Retina (tissue), 1 donor: ENCODE measurements at places on chromosomes 7 and 10.

- no peak for DNase-seq
Observed at GRCh38 chr7:112866424-112866823, 76.2 kb upstream of the TMEM168 start.

DNA sequence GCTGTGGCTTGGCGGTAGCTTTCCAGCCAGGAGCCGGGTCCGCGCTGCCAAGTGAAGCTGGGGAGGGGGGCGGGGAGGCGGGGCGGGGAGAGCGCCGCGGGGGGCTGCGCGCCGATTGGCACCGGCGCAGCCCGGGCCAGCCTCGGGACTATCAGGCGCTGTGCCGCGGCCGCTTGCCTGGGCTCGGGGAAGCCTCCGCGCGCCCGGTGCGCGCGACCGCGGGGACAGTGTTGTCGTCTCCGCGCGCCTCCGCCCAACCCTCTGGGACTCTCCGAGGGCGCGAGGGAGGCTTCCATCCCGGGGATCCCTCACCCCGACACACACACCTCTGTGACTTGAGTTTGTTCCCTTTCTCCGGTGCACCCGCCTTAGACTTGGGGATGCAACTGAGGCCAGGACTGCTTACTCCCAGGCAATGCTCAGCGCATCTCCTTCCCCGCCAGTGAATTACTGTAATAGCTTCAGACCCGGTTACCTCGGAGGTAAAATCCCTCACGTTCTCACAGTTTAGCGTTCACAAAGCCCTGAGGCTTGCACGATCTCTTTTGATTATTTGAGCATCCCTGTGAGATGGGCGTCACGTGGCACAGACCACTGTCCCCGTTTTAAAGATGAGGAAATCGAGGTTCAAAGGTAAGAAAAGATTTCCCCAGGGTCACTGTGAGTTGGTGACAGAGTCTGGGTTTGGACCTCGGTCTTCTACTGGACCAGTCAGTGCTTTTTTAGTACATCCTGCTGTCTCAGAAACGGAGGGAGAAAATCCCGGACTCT, at the start of gene NKX1-2:
NKX1-2 (minus strand) TSS at position 24 of the 771 bp plus-strand sequence. CDS start 92 bp downstream, outside the sequence.
- DNase-seq = peak; percentile 72

GRCh38 chr10:101686133-101686925, 8.6 kb downstream of the FBXW4 start:
- no peak for DNase-seq

- peak; percentile 18 for DNase-seq
Observed at GRCh38 chr7:110786328-110786965, 304.5 kb upstream of the LRRN3 start.

DNA sequence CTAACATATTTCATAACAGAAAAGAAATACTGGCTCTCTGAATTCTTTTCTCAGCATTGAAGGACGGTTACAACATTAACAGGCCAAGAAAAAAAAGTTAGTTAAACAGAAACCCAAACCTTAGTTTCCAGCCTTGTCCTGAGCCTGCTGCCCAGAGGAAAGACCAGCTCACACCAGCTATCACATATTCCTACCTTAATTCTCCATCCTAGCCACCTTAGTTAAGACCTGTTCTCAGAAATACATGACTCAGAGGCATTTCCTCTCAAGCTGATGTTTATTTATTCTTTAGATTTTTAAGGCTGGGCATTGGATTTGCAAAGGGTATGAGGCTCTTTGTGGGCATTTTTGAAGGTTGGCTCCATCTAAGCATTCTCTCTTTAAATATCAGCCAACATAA, 34.3 kb upstream of the ADAM12 start:
- no peak for DNase-seq

GRCh38 chr7:31058122-31058521, 6.0 kb downstream of the ADCYAP1R1 start:
- DNase-seq = no peak

DNA sequence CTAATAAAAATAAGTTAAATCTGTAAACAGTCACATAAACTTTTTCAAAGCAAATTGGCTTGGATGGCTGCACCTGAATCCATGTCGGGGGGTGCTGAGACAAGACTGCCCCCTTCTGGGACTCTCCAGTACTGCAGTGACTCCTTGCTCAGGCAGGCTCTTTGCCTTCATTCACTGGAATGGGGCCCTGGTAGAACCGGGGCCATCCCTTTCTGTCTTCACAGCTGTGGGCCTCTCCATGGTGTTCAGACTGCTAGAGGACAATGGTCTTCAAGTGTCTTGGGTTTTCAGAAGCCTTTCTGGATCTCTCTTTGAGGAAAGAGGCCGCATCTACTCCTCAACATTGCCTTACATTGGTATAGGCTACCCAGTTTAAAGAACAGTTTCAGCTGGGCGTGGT, 16.1 kb upstream of the IMPDH1 start:
- peak; percentile 70 for DNase-seq

DNA sequence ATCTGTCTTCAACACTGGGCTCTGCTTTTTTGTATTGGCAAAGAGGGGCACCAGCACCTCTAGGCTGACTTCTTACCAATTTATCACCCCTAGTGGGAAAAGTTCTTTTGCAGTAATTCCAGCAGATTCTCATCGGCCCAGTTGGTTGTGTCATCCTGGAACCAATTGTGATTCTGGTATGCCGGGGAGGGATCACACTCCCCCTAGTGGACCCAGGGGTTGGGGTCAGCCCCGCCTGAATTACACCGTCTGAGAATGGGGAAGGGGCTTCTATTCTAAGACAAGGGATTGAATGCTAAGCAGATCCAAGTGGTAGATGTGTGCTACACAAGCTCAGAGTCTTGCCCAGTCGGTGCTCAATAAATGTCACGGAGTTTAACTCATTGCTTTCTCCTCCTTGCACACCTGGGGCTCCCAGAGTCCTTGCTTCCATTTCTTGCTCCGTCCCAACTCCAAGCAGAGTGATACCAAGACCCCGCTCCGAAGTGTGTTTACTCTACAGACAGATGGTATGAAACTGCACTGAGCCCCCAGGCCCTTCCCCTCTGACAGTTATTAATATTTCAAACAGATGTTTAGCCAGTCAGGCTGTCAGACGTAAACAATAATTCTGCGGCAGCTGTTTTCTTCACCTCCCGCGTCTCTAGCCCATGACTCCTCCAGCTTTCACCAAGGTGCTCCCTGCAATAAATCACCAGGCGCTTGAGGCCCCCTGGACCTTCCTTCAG, 71.9 kb downstream of the C10orf105 start:
- DNase-seq = no peak

DNA sequence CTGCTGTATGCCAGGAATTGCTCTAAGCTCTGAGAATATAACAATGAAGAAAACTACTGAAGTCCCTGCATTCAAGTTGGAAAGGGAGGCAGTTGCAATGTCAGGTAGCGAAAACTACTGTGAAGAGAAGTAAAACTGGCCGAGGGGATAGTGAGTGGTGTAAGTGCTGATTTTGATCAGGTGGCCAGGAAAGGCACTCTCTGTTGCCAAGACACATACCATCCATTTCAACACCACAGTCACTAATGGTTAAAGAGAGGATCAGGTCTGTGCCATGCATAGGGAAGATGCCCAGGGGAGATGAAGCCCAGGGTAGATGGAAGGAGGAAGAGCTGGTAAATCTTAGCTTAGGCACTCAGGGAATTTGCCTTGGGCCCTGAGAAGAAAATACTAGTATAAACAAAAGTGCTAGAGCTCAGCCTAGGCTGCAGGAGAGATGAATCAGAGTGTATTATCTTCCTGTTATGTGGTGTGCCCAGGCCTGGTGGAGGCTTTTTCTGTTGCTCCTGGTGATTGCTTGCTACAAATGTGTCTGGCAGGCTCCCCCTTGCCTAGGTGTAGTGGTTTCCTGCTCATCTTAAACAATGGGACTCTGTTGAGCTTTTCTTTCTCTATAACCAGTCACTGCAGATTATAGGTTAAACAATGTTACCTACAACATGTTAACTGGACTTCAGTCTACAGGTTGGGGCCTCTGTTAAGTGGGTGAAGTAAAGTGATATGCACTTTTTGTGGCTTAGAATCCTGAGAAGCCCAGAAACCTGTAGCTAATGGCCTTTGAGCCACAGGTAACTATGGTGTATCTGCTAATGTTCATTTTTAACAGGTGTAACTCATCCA, 125.5 kb downstream of the LRRC4 start:
- DNase-seq = no peak

- DNase-seq = no peak
Observed at GRCh38 chr10:49062229-49062628, 53.1 kb downstream of the VSTM4 start.

DNA sequence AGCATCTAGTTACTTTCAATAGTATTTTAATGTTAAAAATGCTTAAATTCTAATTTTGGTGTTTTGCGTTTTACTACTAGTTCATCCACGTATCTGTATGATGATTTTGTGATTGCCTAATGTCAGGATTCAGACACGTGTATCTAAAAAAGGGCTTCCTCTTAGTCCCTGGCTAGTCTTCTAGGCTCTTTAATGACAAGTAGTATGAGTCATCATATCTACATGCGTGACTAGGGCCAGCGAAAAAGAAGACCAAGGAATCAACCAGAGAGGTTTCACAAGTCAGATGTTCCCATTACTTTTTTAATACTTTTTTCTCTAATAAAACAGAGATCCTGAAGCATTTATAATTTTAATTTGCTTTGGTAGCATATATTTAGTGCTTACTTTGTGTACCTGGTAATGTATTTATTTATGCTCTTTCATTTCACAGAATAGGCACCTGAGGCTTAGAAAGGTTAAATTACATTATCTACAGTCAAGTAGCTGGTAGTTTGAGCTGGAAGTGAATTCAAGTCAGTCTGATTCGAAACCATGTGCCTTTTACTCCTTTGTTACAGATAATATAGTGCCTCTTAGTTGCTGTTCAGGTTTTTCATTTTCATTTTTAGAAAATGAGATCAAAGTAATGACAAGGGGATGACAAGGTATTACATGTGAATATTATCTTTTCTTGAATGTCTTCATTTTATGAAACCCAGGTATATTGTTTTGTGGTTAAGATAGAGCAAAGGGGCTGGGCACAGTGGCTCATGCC, 140.3 kb downstream of the FOXP2 start:
- no peak for DNase-seq

GRCh38 chr7:152025937-152026890, 740 bp downstream of the GALNT11 start:
- no peak for DNase-seq

DNA sequence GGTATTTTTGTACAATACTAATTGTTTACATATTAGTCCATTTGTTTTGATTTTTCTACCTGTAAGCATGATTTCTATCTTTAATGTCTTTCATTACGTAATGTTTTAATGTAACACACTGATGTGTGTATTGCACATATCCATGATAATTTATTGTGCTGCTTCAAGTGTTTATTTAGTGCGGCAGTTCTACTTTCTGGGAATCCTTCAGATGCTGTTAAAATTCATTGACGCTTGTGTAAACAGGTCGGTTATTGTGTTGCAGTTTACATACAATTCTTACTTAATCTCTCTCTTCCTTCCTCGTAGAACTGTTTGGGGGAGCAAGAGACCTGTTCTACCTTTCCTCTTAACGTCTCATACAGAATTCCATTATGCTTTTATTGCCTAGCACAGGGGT, 6.9 kb downstream of the TMEM60 start:
- DNase-seq = no peak

DNA sequence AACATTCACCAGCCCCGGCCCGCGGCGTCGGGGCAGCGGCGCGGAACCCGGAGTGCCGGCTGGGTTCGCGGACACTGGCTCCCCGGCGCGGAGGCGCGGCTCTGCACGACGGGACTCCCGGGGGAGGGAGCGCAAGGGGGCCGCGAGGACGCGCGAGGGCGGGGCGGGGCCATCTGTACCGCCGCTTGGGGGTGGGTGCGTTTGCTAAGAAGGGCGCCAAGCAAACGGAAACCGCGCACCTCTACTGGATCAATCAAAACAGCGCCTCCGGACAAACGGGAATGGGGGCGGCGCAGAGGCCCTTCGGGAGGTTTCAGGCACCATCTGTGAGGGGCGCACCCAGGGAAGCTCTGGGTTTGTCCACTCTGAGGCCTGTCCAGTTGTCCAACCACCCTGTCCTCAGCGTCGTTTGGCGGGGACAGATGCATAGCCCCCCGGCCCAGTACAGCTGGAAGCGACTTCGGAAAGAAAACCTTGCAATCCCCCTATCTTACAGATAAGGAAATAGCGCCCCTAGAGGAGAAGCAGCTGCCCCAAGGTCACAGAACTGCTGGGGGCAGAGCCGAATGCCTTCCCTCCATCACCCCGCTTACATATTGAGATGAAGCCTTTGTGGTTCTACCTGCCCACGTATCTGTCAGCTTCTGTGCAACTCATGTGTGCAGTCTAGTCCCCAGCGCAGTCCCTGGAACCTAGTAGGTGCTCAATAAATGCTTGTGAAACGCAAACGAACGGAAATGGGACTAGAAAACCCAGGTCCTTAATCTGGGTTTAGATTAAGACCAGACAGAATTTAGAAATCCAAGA, 10.7 kb upstream of the SLIT1 start:
- DNase-seq = peak; percentile 87

DNA sequence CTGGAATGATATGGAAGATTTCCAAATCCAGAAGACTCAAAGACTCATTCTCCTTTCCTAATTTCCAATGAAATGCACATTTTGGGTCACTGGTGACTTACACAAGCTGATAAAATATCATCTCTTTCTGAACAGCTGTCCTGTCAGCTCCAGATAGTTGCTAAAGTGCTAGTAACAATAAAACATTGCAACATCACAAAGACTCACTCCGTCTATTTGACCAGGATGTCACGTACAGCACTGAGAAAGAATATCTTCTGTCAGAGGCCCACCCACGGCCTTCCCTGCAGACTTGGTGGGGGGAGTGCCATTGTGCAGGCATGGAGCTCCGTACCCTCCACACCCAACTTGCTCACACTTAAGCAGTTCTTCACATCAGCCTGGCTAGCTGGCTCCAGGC, 78.9 kb upstream of the EGR2 start:
- no peak for DNase-seq
